ENCODE measurements at places on chromosomes 3 and 15. TPM values are rescaled to one million over a fixed set of nuclear protein-coding genes. Genes with fewer than 3 reads are reported as not detected.
A peak's percentile ranks its signal among the peaks of the same experiment; 100 is the strongest.

DNA sequence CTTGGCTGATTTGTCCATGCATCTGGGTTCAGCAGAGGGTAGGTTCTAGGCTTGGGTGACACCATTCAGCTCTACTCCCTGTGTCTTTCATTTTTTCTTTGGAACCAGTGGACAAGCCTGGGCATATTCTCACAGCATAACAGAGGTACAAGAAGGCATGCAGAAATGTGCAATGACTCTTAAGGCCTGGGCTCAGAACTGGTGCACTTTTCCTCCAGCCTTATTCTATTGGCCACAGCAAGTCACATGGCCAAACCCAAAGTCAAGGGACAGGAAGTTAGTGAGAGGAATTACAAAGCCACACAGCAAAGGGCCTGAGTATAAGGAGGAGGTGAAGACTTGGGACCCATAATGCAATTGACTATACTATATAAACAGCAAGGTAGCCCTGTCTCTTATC lies 200.9 kb upstream of the CTDSPL start:
- DNase-seq: no peak

- no peak for DNase-seq
These were observed 422.7 kb downstream of the PLCL2 start for GRCh38 chr3:17307482-17307881.

DNA sequence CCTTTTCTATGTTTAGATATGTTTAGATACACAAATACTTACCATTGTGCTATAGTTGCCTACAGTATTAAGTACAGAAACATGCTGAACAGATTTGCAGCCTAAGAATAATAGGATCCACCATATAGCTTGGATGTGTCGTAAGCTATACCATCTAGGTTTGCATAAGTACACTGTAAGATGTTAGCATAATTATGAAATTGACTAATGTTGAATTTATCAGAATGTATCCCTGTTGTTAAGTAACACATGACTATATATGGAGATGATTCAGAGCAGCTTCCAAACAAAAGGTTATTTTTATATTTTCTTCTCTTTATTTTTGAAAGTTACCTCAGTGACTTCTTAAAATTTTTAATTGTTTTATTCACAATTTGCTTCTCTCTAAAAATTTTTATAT lies 2.4 kb downstream of the SLC28A2 start:
- no peak for DNase-seq

DNA sequence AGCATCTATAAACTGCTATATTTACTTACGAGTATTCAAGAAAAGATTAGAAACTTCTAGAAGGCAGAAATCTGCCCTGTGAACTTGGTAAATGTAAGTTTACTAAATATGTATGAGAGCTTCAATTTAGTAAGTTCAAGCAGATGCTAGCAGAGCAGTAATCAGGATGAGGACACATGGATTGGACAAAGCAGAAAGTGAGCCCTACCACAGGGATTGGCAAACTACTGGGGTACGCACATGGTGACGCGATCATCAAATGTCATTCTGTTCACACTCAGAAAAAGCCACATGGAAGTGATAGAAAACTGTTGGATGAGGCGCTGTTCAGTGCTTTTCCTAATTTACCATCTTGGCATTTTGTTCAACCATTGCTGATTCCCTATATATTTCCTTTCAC lies 360.2 kb upstream of the ZNF385D start:
- DNase-seq: no peak

DNA sequence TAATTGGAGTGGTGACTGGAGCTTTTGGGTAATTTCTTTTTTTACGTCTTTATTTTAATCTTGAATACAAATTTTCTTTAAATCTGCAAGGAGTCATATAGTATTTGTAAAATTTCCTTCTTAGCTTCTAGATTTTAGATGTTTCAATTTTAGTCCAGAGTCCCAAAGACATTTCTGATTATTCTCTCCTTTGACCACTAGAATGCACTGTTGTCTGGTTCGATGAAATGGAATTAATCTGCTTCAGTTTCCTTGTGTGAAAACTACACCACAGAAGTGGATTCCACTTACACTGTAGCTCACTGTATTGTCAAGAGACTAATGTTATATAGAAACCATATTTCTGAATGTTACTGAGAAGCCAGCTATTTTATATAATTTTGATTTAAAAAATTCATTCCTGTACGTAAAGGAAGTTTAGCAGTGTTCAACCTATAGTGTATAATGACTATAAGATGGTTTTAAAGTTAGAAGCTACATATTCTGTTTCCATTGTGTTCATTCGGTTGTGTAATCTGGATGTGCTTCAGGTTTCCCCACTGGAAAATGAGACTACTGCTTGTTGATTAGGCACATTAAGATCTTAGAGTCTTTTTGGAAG lies 6.1 kb downstream of the GRAMD1C start:
- no peak for DNase-seq

GRCh38 chr15:58771621-58772250 lies 634 bp downstream of the MINDY2 start:
- DNase-seq: peak; percentile 78

- no peak for DNase-seq
These were observed 225.1 kb downstream of the UACA start for GRCh38 chr15:70538278-70538677.

- DNase-seq: no peak
These were observed 287.2 kb upstream of the GADL1 start for GRCh38 chr3:31181661-31182060.

CD200 gene
- 0.68 TPM for polyA plus RNA-seq

GNB5 gene
- polyA plus RNA-seq: 1.5 TPM

CNTN4 gene
- polyA plus RNA-seq: 0.29 TPM

USP19 gene
- polyA plus RNA-seq: 94.0 TPM

CACNA1D gene
- 0.05 TPM for polyA plus RNA-seq

NEDD4 gene
- 134 TPM for polyA plus RNA-seq

Measured in psoas muscle (tissue), 8 donors.